Upper lobe of left lung (tissue), 6 donors: ENCODE measurements at places on chromosomes 4 and X.
A peak's percentile ranks its signal among the peaks of the same experiment; 100 is the strongest.

DNA sequence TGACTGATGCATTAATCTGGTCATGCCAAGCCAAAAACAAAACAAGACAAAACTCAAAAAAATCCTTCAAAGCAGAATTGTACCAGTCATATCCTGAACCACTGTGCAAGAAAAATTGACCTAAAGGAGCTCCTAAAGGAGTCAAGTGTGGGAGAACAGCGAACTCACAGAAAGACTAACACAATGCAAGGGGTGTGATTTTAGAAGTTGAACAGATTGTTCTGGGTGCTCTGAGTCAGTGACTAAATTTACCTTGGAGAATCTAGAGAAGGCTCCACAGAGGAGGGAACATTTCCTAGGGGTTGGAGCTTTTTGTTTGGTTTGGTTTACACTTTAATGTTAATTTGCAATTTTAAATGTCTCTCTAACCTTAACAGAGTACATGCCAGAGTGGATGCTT, 48.9 kb upstream of the PHF8 start:
- DNase-seq = no peak

DNA sequence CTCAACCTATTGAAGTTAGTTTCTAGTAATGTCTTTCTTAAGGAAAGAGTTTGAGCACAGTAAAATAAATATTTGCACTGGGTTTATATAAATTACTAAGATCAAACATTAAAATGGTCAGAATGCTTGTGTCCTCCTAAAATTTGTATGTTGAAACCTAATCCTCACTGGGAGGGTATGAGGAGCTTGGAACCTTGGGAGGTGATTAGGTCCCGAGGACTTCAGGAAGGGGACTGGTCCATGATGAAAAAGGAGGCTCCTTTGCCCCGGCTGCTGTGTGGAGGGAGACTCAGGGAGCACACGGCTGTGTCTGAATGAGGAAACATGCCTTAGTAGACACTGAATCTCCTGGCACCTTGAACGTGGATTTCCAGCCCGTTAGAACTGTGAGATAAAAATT, 221.9 kb downstream of the TENM3 start:
- no peak for DNase-seq

DNA sequence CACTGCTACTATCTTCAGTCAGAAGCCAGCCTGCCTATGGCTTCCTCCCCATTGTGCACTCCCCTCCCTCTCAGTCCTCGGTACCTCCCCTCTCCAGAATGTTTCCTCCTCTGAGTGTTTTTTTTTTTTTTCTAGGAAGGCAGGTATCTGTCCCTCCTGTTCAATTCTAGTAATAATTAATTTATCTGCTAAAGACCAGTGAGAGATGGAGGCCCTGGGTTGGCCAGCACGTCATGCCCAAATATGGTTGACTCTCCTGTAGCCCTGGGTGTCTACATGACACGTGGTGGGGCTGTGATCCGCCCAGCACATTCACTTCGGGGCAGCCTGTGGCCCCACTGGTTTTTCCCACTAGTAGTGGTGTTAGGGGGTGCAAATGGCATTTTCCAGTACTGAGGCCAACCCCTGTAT, 1.8 kb downstream of the FLNA start:
- DNase-seq = no peak

- no peak for DNase-seq
Measured at GRCh38 chr4:41390661-41391060, 133.9 kb downstream of the UCHL1 start.

DNA sequence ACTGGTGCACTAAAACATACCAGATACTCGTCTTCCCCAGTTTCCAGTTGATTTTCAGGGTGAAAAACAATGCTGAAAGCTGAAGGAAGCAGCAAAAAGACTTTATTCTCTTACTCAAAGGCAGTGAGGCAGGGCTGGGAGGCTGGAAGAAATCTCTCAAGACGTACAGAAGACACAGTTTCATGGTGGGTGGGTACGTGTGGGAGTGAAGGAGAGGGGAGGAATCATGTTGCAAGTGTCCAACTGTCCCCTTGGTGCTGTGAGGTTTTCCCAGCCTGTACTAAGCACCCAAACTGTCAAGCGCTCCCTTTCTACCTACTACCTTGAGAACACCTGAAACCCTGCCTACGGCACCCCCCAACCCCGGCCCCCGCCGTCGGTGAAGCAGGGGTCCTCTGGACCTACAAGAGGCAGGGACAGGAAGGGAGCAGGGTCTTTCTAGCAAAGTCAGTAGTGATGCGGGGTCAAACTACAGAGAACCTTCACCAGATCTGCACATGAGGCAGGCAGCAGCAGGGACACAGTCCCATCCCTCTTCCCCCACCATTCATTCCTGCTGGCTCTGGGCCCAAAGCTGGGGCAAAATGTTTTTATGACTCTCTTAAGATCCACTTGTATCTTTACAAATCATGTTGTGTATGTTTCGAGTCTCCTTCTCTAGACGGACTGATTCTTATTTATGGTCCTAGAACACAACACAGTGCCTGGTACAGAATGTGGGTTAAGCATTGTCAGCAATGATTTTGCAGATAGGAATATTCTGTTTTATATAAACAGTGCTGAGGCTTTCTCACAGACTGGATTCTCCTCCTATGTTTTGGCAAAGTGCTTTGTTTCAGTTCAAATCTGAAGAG, 2.4 kb upstream of the SETD7 start:
- DNase-seq = peak; percentile 81

- no peak for DNase-seq
Measured at GRCh38 chr4:102789317-102789717, 28.5 kb upstream of the MANBA start.

- no peak for DNase-seq
Measured at GRCh38 chr4:26573389-26573794, 10.5 kb upstream of the TBC1D19 start.

DNA sequence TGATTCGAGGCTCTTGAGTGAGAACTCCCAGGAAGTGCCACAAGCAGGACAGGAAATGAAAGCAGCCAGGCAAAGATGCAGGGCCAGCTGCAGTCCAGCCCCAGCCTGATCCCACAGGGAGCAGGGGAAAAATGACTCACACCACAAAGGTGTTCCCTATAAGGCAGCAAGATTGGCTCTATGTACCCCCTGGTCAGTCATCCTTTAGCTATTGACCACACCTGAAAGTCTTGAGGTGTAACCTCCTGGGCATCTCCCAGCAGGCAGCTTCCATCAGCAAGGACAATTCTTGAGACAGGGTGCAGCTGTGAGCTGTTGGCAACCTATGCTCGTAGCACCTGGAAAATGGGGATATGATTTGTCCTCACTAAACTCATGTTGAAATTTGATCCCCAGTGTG, 27.9 kb upstream of the EXOC1L start:
- no peak for DNase-seq

DNA sequence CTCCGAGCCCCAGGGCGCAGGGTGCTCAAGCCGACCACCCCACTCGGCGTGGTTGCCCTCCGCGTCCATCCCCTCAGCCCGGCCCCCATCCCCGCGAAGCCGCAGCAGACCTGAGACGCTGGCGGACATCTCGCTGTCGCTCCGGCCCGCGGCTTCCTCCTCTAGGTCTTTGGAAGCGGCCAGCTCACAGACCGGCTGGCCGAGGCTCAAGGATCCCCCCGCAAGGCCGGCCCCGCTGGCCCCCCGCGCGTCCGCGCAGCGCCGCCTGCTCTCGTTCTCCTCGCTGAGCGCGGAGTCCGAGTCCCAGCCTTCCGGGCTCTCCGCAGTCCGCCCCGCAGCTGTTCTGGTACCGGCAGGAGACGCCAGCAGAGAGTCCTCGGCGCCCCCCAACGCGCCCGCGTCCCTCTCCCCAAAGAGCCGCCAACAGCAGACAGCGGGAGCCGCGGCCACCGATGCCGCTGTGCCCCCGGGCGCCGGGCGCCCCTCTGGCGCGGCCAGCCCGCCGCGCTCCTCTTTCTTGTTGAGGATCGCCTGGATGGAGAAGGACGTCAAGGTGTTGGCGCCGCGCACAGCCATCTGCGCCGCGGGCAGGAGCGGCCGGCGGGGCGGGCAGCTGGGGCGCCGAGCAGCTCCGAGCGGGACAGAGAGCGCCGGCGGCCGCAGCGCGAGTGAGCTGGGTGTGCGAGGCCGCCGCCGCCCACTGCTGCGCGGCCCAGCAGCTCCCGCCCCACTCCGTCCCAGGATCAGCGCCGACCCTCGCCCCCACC, at the start of gene NKX3-2:
Gene NKX3-2 (minus strand): TSS at position 670 of the 767 bp plus-strand sequence. CDS start 94 bp downstream, at position 576.
- no peak for DNase-seq

DNA sequence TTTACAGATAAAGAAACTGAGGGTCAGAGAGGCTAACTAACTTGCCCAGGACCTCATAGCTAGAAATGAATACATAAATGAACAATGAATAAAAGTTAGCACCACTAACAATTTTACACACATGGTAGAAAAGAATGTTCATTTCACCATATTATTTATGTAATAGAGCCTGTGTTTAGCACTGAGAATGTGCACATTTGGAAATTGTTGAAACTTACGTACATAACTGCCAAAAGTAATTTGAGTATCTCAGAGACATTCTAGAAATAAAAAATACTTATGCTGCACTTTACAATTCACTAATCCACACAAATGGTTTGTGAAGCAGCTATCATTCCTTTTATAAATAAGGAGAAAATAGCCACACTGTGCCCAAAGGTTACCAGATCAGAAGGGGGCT, 9.9 kb downstream of the CASK start:
- DNase-seq = no peak

GRCh38 chr4:98305576-98305975, 44.4 kb downstream of the RAP1GDS1 start:
- DNase-seq = no peak

DNA sequence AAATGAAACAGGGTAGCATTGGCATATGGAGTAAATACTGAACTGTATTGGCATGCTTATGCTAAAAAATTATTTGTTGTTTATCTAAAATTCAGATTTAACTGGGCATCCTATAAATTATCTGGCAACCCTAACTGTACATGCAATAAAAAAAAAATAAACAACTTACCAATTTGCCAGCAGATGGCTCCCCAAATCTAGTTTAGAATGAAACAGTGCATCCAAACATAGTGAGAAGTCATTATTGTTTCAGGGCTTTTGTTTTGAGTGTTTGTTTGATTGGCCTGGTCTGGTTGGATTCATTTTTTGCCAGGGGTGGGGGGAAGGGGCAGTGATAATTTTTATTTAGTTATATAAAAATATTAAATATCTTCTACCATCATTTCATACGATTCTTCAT, 12.8 kb upstream of the NSUN7 start:
- no peak for DNase-seq

DNA sequence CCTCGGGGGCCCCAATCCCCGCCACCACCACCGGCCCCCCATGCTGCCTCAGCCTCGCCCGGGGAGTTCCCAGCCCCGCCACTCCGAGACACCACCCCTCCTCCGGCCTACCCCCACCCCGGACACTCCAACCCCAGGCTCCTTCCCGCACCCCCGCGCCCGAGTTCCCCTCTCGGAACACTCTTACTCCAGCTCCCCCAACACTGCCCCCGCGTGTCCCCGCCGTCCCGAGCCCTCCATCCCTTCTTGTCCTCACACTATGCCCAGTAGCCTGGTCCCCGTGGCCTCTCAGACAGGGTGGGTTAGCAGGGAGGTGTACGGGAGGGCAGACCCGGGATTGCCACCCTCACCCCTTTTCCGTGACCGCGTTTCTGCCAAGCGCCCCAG, 276.1 kb downstream of the BCOR start:
- DNase-seq = no peak

DNA sequence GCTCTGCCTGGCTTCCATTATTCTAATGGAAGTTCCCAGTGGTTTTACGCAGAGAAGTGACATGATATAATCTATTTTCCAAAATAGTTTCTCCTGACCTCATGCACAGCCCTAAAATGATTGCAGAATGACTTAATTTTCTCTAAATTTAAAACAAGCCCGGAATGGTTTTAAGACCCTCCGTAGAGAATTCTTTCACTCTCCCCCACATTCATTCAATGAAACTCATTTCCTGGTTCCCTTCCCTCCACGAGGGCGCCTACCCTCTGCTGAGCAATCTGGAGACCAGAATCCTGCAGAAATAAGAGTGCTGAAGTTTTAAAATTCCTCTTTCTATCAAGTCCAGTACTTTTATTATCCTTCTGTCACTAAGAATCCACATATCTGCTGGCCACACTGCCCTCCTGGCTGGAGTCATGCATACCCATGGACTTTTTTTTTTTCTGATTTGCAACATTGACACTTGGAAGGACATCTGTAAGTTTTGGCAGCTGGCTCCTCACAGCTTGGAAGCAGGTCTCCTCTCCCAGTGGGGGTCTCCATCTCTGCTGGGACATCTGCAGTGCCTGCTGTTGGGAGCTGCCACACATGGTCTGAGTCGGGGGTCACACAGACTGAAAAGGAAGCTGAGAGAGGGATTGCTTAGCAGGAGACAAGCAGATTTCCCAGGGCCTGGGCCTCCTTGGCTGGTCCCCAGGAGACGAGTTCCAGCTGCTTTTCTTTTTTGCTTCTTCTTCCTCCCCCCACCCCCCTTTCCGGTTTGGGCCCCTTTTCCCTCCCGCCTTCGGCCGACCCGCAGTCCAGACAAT, 86.1 kb downstream of the SOWAHB start:
- DNase-seq = no peak

- DNase-seq = no peak
Measured at GRCh38 chr4:180675359-180675650, 1567.9 kb upstream of the TENM3 start.

DNA sequence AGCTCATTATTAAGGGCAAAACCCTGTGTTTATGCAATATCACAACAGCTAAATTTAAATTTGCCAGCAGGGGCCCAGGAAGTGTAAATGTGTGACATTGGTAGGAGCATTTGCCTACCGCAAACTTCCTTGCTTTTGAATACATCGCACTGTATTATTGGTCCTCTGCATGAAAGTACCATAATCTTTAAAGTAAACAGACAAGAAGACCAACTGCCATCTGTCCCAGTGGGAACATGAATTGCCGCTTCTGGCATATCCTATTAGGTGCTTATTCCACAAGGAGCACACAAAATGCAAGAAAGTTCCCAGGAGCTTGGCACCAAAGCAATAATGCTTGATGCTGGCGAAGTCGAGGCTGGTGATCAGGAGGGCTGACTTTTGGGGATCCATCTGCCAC, 51.3 kb downstream of the SOD3 start:
- no peak for DNase-seq

- DNase-seq = no peak
Measured at GRCh38 chr4:165203541-165204461, 3.6 kb upstream of the KLHL2 start.

GRCh38 chr4:152464030-152464823, 71.7 kb downstream of the FBXW7 start:
- no peak for DNase-seq

DNA sequence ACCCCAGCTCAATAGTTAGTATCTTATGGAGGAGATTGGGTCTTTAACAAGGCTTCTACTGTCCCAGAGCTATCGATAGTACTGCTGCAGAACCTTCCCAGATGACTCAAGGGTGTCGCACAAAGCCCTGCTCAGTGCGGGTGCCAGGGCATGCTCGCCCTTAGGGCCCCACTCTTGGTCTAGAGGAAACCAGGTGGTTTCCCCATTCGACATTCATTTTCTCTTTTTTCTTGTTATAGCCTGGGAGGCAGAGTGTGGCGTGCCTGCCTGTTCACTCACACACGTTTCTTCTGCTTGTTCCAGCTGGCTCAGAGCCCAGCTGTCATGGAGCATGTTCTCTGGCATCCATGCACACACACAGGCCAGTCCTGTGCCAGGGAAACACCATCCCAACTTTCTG, 144.5 kb downstream of the SMIM20 start:
- no peak for DNase-seq
